ENCODE measurements at places on chromosomes 6 and 20. TPM values are rescaled to one million over a fixed set of nuclear protein-coding genes. Genes with fewer than 3 reads are reported as not detected.

- DNase-seq = no peak
Observed at GRCh38 chr6:122651604-122652003, 41.4 kb downstream of the PKIB start.

F13A1 gene
- total RNA-seq = not detected

CARMIL1 gene
- total RNA-seq = 6.4 TPM

GSTA2 gene
- not detected for total RNA-seq

ZBTB46 gene
- 6.7 TPM for total RNA-seq

GRCh38 chr20:22180244-22180643 lies 404.1 kb downstream of the FOXA2 start:
- DNase-seq = no peak

DNA sequence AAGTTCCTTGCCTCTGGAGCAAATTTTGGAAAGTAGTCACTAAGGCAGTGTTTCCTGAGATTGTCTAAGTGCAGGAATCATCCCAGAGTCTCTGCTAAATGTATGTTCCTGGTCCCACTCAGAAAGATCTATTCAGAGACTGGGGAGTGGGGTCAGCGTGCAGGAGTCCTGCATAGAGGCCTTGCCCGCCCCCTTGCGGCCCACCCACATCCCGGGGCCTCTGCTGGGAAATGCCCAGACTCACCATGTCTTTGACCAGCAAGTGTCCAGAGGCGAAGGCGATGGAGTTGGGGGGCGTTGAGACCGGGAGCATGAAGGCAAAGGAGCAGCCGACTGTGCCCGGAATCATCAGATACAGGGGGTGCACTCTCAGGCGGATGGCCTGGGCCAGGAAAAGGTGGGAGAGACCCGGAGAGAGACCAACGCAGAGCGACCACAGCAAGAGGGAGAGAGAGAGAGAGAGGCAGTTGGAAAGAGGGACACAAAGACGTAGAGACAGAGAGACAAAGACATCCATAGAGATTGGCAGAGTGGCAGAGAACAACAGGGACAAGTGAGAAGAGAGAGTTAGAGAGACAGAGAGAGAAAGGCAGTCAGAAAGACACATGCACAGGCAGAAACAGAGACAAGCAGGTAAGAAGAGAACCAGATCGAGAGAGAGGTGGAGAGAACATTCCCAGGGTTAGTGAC lies 12.9 kb upstream of the OCSTAMP start:
- DNase-seq = no peak

TCP11 gene
- total RNA-seq = 0.41 TPM

DNA sequence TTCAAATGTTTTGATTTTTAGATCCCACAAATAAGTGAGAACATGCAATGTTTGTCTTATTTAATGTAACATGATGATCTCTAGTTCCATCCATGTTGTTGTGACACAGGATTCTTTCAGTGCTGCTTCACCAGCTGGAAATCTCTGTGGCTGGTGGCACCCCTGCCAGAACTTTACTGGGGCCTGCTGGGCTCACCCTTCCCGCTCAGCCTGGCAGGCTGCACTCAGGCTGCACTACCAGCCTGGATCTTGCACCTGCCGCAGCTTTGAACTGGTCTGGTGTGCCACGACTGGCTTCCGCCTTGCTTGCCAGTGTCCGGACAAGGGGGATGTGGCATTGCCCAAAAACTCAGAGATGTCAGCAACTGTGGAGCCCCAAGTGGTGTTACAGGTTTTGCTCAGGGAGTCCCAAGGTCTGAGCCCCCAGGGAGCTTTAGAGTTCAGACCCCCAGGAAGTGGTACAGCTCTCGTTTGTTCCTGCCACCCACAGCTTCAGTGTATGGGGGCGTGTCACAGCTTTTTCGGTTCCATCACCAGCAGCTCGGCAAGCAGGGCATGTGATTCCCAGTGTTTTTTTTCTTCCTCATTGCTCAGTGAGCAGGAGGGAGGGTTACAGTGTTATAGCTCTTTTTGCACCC lies 72.3 kb upstream of the SYNCRIP start:
- DNase-seq = no peak

DNA sequence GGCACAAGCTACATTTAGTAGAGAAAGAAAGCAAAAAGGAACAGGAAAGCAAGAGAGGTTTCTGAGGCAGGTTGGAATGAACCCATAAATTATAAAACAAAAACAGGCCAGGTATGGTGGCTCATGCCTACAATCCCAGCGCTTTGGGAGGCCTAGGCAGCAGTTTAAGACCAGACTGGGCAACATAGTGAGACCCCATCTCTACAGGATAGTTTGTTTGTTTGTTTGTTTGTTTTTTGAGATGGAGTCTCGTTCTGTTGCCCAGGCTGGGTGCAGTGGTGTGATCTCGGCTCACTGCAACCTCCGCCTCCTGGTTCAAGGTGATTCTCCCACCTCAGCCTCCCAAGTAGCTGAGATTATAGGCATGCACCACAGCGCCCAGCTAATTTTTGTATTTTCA lies 49.0 kb downstream of the AFG1L start:
- no peak for DNase-seq

AFDN gene
- total RNA-seq = 114 TPM

- DNase-seq = no peak
Observed at GRCh38 chr6:153125032-153125431, 6.0 kb downstream of the RGS17 start.

GRCh38 chr6:134199848-134200606 lies 117.9 kb downstream of the SGK1 start:
- no peak for DNase-seq

UBE2C gene
- 28.8 TPM for total RNA-seq
